LNCaP clone FGC (cell line): ENCODE measurements at places on chromosomes 7 and 10.

- no peak for DNase-seq
Observed at GRCh38 chr7:155852426-155853301, 40.4 kb upstream of the SHH start.

GRCh38 chr7:5774790-5775189, 6.7 kb downstream of the RNF216 start:
- DNase-seq, result no peak

GRCh38 chr7:38217672-38218071, 39.6 kb downstream of the STARD3NL start:
- DNase-seq, result no peak

GRCh38 chr10:62582804-62583208, 208.6 kb downstream of the ZNF365 start:
- no peak for DNase-seq

DNA sequence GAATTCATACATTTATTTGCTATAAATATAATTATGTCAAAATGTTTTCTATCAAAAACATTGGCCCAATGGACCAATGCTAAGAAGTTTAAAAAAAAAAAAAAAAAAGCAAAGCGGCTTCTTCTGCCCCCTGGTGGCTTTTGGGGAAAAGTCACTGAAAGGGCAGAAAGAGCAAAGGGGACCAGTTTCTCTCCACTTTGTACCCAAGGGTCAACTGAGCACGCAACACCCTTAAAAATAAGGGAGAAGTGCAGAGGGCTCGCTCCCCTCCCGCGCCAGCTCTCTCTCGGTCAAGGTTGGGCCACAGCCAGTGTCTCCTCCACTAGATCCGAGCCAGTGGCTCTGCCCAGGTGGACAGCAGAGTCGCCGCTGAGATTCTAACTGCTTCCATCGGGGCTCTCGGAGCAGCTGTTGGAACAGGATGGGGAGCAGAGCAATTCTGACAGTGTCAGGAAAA, 136.4 kb upstream of the FGFR2 start:
- DNase-seq, result no peak

- DNase-seq, result no peak
Observed at GRCh38 chr7:142881586-142882337, 3.8 kb downstream of the TRPV6 start.

- no peak for DNase-seq
Observed at GRCh38 chr7:69776611-69777010, 178.3 kb downstream of the AUTS2 start.

DNA sequence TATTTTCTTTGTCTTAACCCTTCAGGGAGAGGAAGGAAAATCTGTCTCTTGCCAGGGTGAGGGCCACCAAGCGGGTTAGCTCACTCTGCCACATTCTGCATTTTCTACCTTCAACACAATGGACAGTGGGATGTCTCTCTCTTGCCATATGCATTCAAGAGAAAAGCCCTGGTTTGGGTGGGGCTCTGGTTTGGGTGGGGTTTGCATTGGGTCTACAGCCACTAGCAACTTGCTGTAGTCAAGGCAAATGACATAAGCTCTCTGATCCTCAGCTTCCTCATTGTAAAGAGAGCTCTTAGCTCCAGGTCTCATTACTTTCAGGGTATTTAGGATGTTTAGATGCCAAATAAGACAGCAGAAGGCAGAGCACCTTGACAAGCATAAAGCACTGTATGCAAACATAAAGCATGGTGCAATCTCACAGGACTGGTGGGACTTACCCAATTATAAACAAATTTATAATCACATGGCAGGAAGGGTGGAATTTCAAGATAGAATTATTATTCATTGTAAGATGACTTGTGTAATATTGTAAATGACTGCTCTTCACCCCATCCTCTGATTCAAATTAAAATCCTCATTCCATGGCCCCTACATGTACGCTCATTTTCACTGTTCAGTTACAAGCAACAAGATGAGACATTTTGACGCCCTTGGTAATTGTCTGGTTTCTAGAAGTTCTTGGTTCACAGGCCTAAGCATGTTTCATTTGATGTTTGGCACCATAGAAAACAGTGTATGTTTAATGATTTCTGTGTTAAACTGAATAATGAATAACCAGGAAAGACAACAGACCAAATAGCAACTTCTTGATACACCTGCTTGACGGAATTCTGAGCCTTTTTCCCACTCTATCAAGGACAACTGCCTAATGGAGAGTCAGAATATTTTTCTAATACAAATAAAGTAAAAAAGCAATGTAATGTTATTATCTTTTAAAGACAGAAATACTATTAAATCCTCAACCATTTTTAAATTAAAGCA, 258.9 kb downstream of the KCNMA1 start:
- no peak for DNase-seq

DNA sequence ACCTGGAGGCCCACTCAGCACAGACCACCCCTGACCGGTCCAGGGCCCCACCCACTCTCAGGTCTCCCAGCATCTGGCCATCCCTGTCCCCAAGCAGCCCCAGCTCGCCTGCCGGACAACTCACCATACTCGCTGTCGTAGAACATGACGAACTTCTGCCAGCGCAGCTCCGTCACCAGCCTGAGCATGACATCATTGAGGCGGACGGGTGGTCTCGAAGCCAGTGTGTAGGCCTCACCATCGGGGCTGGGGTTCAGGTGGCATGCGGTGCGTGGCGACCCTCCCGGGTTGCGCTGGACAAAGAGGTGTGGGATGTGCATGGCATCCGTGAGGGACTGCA, 160.4 kb downstream of the GRID1 start:
- DNase-seq, result no peak

DNA sequence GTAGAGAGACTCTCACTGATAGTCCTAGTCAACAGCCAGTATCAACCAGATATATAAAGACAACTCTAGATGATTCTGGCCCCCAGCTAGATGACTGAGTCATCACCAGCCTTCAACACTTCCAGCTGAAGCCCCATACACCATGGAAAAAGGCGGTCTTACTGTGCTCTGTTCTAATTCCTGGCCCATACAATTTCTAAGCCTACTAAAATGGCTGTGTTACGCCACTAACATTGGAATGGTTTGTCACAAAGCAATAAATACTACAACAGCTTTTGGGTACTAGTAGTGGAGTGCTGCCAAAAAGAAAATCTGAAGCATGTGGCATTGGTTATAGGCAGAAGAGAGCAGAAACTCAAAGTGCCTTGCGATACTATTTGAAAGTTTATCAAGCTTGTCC, 13.0 kb upstream of the TES start:
- DNase-seq, result no peak

GRCh38 chr7:134458341-134458805, 527 bp downstream of the AKR1B1 start:
- DNase-seq, result no peak

DNA sequence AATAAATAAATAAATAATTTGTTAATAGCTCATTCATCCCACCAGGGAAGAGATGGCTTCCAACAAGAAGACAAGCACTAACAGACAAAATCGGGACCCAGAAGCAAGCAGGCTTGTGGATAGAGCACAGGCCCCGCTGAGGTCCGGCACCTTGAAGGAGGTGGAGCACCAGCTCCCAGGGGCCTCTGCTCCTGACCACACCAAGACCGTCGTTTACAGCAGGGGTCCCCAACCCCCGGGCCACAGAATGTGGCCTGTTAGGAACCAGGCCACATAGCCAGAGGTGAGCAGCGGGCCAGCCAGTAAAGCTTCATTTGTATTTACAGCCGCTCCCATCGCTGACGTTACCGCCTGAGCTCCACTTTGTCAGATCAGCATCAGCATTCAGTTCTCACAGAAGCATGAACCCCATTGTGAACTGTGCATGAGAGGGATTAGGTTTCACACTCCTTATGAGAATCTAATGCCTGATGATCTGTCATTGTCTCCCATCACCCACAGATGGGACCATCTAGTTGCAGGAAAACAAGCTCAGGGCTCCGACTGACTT, 33.3 kb upstream of the SUN1 start:
- no peak for DNase-seq

GRCh38 chr7:69172357-69173077, 425.8 kb upstream of the AUTS2 start:
- DNase-seq, result no peak

GRCh38 chr7:129493555-129493954, 8.8 kb upstream of the SMKR1 start:
- DNase-seq, result no peak

- DNase-seq, result no peak
Observed at GRCh38 chr10:14742815-14743214, 31.9 kb downstream of the FAM107B start.

GRCh38 chr7:102111061-102112041, 175.3 kb upstream of the SH2B2 start:
- no peak for DNase-seq

DNA sequence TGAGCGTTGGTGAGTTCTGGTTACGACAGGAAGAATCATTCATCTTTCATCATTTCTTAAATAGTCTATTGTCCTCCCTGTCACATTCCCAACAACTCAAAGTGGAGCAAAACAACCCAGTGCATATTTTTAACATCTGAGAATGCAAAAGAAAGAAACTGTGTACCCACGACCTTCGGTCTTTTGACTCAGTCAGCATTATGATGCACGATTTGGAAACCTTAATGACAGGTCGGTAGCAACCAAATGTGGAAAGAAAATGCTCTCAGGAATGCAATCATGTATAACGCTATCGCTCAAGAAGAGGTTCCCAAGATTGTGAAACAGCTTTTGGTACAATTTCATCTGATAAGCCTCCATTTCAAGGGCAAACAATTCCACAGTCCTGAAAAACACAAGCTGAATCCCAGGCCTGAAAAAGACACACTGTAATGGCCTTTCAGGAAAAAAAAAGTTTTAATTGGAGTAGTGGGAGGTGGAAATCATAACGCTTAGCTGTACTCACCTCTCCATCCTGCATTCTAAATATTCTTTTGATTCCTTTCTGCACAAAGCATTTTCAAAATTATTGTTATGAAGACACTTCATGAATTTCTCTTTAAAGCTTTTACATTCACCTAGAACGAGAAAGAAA, 2.6 kb downstream of the COX19 start:
- DNase-seq, result no peak

DNA sequence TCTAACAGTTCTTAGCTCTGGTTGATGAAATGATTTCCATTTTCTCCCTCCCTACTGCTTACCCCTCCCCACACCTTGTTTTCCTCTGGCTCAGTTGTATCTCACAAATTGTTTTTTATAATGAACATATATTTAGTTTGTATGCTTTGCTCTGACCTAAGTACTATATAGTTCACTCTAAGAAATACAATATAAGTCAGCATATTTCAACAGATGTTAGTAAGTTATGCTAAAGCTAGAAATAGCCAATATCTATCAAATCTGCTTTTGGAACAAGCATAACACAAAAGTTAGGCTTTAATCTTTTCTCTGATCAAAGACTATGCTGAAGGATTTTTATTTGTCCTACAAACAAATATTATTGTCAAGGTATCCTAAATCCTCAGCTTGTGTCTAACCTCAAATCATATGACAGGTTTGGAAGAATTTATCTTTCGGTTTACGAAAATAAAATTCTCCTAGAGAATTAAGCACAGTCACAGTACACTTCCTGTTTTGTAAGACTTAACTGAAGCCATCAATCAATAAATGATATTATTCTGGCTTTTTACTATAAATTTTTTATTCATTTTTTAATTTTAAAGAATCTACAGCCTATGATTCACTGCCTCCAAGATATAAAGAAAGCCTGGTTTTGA, 67.0 kb downstream of the IMMP2L start:
- DNase-seq, result no peak

DNA sequence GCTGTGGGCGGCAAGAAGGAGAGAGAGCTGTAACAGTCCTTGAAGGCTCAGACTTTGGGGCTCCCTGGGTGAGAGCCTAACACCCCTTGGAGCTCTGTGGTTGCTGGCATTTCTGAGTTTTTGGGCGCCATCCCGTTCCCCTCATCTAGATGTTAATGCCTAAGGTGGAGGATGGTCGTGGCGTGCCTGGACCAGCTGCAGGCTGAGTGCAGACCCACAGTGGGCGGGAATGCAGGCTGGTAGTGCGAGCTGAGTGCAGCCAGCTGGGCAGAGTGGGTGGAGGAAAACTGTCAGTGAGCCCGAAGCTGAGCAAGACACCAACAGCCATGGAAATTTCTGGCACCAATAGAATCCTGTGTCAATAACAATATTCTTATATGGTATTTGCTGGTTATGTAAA, 403.0 kb downstream of the ANKRD7 start:
- DNase-seq, result no peak

GRCh38 chr10:71772832-71773220, 494 bp downstream of the VSIR start:
- no peak for DNase-seq

DNA sequence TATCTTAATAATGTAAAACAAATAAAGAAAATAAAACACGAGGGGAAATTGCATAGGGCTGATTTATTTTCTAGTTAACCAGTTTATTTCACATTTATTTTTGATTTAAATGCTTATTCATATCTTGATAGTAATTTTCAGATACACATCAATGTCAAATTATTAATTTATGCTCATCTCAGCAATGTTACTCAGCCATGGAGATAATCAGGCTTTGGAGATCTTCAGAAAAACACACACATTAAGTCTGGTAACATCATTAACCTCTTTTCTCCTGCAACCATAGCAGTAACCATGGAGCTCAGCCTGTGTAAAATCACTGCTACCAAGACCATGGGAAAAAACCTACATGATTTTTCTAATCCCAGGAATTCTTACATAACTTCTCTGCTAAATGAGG, 31.9 kb upstream of the TBX20 start:
- DNase-seq, result no peak

DNA sequence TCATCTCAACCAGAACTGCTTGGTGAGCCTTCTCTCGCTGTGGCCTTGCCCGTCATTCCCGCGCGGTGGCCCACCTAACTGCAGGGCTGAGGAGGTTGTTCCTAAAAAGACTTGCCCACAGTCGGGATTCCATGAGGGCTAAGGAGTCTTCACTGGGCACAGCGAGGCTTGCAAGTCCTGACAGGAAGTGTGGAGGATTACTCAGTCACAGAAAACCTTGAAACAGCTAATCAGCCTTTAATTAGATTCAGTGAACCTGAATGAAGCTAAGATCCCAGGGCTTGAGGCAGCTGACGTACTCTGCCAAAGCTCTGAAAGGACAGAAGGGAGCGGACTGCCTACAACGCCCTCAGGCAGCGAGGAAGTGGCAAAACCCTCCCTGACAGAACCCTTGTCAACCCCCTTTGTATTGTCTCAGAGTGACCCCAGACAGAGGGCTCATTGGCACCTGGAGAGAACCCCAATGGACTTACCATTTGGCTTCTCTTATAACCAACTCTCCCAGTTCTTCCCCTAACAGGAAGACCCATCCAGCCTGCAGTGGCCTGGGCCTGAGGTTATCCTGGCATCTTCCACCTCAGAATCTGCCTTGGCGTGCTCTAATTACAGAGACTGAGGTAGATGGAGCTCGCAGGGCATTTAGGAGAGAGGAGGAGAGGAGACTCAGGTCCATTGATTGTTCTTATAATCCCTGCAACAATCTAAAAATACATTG, 2.5 kb upstream of the LAMB4 start:
- no peak for DNase-seq
